ENCODE measurements at places on chromosomes 3 and 15. TPM values are rescaled to one million over a fixed set of nuclear protein-coding genes. Genes with fewer than 3 reads are reported as not detected.

Gene ALG3
- 44.9 TPM for total RNA-seq

Gene MAP2K1
- 68.9 TPM for total RNA-seq

Gene IFT57
- 9.3 TPM for total RNA-seq

Gene AHSG
- 1.2 TPM for total RNA-seq

Gene P2RY1
- 3.3 TPM for total RNA-seq

Gene PAK6
- total RNA-seq: 0.77 TPM

Gene FAM81A
- total RNA-seq: 19.9 TPM

Gene B3GALNT1
- not detected for total RNA-seq

Gene TFG
- total RNA-seq: 57.5 TPM

Gene CCR9
- 2.3 TPM for total RNA-seq

Gene TMC3
- total RNA-seq: not detected

Gene ST8SIA2
- total RNA-seq: not detected

Gene SLC28A2
- total RNA-seq: not detected

Gene EPHB3
- 0.13 TPM for total RNA-seq

Gene TJP1
- 0.72 TPM for total RNA-seq

Gene RPP25
- 8.9 TPM for total RNA-seq

Gene PLSCR4
- not detected for total RNA-seq

Gene CLRN1
- not detected for total RNA-seq

Measured in GM12878 (cell line).